Stimulated activated CD4-positive, alpha-beta T cell treated with anti-CD3 and anti-CD28 coated beads, Interleukin-4, amount 100 ng/mL, for 48 hours (primary cell): ENCODE measurements at places on chromosomes 1 and 21.

- no peak for DNase-seq
Observed at GRCh38 chr1:247411621-247412327, 4.2 kb upstream of the NLRP3 start.

DNA sequence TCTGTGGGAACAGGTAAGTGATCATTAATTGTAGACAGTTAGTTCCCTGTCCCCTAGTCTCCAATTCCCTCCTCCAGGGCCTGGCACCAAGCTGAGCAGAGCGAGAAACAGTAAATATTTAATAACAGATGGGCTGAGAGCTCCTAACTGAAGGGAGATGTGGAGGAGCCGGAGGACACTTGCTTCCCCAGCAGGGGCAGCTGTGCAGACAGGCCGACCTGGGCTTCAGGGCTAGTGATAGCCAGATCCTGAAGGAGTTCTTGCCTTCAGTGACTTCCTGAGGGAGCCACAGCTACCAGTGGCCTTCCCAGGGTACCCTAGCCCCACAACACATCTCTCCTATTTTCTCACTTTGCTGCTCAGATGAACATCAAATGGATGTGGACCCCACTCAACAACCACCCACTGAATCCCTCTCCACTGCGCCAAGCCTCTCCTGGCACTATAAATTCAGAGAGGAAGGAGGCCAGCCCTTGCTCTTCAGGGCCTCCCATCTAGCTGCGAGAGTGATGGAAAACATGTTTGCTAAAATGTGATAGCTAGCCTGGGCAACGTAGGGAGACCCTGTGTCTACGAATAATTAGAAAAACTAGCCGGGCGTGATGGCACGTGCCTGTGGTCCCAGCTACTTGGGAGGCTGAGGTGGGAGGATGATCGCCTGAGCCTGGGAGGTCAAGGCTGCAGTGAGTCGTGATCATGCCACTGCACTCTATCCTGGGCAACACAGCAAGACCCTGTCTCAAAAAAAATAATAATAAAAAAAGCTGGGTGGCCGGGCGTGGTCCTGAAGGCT lies 26.9 kb upstream of the SYNC start:
- DNase-seq: no peak

DNA sequence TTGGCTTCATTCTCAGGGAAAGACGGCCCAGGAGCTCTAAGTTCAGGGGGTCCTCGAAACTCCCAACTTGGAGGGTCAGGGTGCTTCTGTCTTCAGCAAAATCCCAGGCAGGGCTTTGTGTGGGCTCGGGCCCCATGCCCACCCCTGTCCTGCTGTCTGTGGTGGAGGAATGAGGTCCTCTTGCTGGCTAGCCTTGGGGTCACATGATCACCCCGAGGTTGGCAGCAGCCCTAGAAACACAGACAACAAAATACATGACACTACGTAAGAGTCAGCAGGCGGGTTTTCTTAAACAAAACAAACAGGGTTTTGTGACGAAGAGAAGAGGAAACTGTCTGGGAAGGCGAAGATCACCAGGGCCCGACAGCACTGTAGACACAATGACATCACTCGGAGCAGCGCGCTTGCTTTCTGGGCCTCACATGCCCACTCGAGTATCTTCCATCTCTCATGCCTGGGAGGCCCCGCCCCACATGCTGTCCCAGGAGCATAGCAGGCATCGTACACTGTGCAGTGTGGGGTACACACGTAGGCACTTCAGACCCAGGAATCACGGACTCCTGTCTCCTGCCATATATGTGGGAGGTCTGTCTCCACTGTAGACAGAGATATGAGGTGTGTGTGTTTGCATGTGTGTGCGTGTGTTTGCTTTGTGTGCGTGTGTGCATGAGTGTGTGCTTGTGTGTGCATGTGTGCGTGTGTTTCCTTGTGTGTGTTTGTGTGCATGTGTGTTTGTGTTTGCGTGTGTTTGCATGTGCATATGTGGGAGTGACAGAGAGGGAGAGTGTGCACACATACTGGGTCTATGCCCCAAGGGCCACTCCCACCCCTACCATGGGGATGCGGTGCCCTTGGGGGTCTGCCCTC lies 94.7 kb downstream of the SIK1 start:
- DNase-seq: no peak

- no peak for DNase-seq
Observed at GRCh38 chr1:47951545-47952235, 45.5 kb downstream of the TRABD2B start.

DNA sequence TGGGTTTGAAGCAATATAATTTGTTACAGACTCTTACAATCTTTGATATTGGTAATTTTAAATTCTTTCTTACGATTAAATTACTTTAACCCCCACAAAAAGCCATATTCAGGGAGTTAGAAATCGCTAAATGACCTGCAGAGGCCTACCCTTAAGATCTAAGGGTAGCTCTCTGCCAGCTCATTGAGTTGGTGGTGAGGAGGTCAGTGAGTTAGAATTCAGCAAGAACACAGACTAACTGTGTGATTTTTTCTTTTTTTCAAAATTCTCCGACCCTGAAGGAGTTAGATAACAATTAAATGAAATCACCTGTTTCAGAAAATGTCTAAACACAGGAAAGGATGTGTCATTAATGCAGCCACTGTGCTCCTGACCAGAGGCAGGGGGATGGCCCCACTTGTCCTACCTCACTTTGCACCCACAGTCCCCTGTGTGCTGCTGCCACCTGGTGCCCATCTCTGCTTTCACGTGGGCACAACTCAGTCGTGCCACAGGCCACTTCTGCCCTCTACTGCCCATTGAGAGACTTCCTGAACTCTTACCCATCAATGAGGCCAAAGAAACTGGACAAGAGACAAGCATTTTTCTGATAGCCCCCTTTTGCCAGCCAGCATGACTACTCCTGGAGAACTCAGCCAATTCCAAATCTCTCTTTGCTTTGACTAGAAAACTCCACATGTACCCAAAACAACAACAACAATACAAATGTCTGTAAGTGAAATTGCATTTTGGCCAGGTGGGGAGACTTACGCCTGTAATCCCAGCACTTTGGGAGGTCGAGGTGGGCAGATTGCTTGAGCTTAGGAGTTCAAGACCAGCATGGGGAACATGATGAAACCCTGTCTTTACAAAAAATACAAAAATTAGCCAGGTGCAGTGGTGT lies 8.4 kb downstream of the CFAP45 start:
- DNase-seq: peak; percentile 63

DNA sequence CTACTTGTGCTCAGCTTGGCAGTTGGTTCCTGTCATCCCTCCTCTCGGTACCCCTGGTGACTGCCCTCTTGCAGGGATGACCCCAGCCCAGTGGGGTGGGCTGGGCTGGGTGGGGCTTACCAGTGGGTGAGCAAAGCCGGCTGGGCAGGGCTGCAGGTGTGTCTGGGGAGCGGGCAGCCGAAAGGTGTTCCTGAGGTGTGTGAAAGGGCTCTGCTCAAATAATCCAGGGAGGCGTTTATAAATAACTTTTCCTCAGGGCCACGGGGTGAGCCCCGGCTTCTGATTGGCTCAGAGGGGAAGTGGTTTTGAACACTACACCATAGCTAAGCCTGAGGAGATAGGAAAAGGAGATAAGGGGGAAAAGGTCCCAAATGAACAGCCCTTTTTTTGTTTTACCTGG lies at the start of gene SLC26A9:
Gene SLC26A9, minus strand, starts transcription at position 212 of the 400 bp plus-strand sequence. CDS start 7,636 bp downstream, outside the sequence.
- no peak for DNase-seq

GRCh38 chr1:194795917-194796593 lies 1609.6 kb upstream of the B3GALT2 start:
- no peak for DNase-seq

DNA sequence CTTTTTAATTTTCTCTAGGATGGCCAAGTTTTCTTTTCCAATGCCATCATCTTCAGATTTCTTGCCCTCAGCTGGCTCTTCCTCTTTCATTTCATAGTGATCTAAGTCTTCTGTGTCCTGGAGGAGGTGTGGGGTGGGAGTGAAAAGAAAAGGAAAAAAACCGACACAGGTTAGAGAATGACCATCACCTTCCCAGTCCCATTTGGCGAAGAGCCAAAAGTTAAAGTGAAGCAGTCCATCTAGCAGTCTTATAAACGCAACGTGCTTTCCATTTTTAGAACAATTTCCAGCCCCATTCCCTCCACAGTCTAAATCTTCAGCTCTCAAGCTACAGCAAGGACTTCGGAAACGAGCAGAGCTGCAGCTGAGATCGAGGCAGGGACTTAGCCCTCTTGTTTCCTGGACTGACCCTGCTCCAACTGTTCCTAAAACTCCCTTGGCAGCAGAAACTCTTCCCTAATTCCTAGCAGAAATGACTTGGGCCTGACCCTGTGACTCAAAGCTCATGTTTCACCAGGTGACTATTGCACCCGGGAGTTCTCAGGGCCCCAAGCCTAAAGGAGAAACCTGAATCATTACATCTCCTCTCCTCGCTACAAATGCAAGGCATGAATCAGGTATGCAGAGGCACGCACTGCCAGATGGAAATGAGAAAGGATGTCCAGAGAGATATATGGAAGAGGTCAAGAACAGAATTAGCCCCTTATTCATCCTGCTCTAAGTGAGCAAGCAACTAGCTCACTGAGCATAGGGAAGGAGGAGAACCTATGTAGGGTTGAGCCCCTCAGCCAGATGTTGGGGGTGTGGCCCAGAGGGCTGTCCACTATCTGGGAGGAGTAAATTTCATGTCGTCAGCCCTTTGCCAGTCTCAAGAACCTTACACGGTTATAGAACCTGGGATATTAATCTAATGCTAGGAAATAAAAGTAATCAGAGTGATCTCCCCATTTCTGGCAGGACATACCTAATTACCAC lies 5.1 kb downstream of the UBE2Q1 start:
- DNase-seq: no peak

GRCh38 chr1:60229821-60230220 lies 156.3 kb upstream of the C1orf87 start:
- no peak for DNase-seq

DNA sequence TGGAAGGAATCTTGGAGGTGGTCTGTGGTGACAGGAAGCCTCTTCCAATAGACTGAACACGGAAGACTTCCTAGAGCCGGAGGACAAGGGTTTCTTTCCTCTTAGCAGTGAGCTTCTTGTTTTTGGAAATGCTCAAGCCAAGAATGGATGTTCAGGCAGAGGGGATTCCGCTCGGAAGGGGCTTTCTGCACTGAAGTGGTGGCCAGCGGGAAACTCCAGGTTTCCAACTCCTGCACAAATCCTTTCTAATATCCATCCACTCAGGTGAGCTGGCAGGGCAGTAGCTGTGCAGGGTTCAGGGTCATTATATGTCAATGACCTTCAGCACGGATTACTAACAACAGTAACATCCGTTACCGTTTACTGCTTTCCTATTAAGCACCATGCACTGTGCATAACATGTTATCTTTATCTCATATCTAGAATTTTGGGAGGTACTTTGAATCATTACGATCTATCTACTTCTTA lies 573 bp upstream of the CPT2 start:
- DNase-seq: no peak

DNA sequence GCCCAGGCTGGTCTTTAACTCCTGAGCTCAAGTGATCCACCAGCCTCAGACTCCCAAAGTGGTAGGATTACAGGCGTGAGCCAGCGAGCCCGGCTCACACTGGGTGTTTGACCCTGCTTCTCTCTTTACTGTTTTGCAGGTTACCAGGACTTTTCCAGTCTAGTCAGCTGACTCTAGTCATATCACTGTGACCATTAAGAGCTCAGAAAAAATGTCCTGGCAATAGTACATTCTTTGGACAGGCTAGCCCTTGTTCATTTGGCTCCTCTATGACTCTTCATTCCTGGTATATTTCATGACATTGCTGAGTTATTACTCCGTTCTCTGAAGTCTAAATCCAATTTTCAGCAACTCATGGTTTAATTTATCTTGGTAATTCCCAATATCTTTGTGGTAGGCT lies 8.0 kb upstream of the CA6 start:
- no peak for DNase-seq

DNA sequence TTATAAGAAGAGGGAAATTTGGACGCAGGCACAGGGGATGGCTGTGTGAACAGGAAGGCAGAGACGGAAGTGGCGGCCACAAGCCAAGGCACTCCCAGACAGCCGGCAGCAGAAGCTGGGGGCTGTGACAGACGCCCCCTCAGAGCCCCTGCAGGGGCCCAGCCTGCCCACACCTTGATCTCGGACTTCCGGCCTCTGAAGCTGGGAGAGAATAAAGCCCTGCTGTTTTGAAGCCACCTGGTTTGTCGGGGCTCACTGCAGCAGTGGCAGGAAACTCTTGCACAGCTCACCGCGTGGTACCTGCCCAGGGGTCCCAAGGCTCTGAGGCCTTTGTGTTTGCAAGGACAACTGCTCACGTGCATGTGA lies 13.7 kb downstream of the MEGF6 start:
- no peak for DNase-seq

DNA sequence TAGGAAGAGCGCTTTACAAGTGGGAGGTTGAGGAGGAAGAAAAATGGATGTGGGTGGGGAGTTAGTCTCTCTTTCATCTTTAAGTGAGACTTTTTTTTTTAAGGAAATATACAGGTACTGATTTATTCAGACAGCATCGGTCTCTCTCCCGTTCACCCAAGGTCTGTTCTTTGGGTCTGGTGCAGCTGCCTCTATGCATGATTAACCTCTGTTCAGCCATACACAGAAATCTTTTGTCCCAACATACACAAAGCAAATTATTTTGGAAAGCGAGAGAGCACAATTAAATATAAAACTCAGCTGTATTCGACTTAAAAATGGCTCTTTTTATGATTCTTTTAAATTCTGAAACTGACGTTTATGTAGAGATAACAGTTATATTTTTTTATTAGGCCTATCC lies 11.0 kb downstream of the PROX1 start:
- no peak for DNase-seq

DNA sequence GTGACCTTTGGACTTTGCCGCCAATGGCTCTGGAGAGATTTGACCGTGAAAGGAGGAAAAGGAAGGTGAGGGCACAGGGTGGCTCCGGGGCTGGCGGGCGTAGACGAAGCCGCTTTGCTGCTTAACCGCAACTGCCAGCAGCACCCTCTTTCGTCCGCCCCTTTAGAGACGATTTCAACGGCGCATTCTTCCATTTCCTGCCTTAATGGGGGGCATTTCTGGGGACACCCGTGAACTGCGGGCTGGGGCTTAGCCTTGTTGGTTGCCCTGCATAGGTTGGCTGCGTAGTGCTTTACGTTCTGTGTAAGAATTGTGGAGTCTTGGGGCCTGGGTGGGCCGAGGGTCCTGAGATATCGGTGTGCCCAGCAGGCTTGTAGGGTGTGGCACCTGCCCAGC lies 6.7 kb upstream of the NPHP4 start:
- no peak for DNase-seq

DNA sequence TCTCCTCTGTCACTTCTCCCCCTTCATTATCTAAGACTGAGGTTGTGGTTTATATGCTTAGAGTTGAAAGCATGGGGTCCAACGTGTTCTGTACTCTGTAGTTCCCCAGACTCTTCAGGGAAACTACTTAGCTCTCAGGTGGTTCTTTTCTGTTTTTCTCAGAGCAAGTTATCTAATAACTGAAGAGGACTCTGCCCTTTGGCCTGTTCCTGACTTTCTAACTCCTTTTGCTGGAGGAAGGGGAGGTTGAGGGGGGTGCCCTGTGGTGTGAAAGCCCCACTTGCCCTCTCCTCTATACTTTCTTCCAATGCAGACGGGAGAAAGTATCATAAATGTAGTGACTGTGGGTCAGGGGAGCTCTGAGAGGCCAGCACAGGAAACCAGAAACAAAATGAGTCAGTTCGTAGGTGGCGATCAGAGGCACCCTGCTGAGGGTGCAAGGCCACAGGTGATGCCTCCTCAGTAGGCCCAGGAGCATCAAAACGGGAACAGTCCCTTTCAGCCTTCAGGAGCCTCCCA lies 5.0 kb downstream of the SLC25A44 start:
- DNase-seq: no peak

GRCh38 chr1:214566158-214567104 lies 15.0 kb upstream of the PTPN14 start:
- no peak for DNase-seq

- DNase-seq: no peak
Observed at GRCh38 chr1:9701665-9702064, 50.1 kb downstream of the PIK3CD start.

- DNase-seq: no peak
Observed at GRCh38 chr1:179141592-179142251, 59.9 kb downstream of the TOR3A start.
